ENCODE measurements at places on chromosomes 4 and X.

DNA sequence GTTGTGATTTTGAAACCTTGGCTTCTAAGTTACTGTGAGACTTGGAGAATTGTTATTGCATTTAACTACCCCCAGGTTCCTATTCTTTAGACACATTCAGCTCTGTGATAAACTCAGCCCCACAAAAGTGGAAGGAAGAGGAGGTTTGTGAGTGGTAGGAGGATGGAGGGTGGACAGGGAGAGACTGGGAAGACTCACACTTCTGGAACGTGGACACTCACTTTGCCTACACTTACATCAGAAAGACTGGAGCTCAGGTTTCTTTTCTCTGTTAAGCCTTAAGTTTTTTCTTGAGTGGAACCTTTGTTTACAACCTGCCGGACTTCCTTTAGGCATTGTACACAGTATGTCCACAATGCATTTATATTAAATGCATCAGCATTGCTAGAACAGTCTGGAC is 99.0 kb downstream of the AREG start:
- peak; percentile 67 for DNase-seq

DNA sequence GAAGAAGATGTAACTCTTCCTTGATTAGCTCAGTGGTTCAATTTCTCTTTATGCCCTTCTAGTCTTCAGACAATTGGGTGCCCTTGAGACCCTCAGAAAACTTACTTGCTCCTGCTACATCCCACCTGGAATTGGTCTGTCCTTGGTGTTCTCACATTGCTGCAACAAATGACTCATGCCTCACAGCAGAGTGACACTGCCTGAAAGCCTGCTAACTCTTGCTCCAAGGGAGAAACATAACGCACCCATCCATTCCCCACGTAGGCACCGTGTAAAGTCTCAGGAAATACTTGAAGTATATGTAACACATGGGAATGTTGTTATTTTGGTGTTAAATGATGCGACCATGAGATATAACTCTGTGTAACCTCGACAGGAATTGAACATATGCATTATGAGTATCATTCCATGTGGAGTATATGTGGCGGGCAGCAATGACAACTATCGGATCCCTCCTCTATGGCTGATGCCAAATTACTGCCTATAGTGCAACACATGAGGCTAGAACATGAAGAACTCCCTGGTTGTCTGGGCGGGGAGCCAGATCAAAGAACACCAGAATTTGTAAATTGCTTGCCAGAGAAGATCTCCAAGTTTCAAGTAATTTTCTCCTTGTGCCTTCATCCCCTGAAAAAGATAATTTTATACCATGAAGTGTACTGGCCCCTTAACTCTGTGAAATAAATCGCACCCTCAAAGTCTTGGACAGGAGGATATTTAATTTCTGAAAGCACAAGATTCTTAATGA is 231.3 kb upstream of the STK26 start:
- no peak for DNase-seq

- DNase-seq, result peak; percentile 8
Measured at GRCh38 chr4:54840992-54841768, 183.4 kb downstream of the KIT start.

DNA sequence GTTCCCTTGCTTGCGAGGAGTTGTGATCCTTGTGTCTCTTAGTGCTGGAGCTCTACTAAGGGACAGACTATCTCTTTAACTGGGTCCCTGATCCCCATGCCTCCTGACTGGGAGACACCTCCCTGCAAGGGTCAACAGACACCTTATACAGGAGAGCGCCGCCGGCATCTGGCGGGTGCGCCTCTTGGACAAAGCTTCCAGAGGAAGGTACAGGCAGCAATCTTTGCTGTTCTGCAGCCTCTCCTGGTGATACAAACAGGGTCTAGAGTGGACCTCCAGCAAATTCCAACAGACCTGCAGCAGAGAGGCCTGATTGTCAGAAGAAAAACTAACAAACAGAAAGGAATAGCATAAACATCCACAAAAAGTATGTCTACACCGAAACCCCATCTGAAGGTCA is 115.6 kb upstream of the ITM2A start:
- no peak for DNase-seq

DNA sequence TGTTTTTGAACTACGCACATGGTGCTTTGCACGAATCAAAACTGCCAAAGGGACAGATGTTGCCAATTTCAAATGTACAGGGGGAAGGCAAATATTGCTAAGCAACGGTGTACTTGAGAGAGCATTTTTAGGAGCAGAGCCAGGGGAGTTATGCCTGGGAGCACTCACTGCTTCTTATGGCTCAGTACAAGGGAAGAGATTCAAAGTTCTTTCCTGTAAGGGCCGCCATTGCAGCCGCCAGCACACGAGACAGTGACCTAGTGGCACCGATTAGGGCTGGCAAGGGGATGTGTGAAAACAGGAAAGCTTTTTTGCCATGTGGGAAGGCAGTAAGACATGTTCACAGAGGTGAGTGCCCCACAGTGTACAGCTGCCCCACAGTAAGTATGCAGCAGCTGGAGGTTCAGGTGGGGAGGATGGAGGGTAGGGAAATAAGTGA is 133.8 kb downstream of the AFF1 start:
- DNase-seq, result no peak

DNA sequence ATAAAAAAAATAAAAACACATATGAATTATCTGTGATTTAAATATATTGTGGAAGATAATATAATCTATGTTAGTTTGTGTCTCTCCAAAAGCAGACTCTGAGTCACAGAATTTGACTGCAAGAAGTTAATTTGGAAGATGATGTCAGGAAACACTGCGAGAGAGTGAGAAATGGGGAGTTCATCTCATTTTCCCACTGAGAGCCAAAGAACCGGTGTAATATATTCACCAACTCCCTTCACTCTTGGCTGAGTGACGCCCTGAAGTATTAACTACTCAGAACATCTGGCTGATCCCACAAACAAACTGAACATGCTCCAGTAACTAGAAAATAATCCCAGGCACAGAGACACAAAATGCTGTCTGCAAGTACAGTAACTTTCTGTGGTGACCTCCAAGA is 345.8 kb upstream of the SPANXN1 start:
- no peak for DNase-seq

DNA sequence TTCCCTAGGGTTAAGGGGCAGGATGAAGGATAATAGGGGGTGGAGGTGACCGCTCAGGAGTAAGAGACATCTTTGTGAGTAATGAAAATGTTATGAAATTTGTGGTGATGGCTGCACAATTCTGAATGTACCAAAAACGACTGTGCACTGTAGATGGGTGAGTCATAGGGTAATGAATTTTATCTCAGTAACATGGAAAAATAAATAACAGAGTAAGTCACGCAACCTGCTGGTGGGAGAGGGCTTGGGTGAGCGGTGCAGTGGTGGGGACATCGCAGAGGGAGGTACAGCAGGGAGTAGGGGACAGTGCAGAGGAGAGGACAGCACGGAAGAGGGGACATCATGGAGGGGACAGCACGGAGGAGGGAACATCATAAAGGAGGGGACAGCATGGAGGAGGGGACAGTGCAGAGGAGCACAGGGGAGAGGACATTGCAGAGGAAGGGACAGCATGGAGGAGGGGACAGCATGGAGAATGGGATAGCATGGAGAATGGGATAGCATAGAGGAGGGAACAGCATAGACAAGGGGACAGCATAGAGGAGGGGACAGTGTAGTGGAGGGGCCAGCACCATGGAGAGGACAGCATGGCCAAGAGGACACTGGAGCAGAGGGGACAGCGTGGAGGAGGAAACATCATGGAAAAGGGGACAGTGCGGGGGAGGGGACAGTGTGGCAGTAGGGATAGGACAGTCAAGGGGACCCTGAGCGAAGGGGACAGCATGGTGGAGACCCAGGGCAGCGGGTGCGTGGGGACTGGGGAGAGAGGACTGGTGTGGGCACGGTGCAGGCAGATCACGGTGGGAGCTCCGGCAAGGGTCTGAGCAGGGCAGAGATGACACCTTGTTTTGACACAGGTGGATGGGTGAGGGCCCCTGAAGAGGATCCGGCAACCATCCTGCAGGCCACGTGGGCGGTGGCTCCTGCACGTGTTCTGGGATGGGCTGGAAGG is 68.5 kb upstream of the MXD4 start:
- DNase-seq, result peak; percentile 78

GRCh38 chrX:40418813-40419195 is 162.0 kb upstream of the ATP6AP2 start:
- no peak for DNase-seq

- DNase-seq, result no peak
Measured at GRCh38 chr4:85812776-85813175, 337.8 kb downstream of the ARHGAP24 start.

GRCh38 chr4:127783026-127783769 is 1.1 kb downstream of the HSPA4L start:
- no peak for DNase-seq

DNA sequence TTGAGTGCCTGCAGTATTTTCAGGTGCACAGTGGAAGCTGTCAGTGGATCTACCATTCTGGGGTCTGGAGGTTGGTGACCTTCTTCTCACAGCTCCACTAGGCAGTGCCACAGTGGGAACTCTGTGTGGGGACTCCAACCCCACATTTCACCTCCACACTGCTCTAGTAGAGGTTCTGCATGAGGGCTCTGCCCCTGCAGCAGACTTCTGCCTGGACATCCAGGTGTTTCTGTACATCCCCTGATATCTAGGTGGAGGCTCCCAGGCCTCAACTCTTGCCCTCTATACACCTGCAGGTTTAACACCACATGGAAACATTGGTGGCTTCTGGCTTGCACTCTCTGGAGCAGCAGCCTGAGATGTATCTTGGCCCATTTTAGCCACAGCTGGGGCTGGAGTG is 17.0 kb upstream of the NELFA start:
- DNase-seq, result no peak

DNA sequence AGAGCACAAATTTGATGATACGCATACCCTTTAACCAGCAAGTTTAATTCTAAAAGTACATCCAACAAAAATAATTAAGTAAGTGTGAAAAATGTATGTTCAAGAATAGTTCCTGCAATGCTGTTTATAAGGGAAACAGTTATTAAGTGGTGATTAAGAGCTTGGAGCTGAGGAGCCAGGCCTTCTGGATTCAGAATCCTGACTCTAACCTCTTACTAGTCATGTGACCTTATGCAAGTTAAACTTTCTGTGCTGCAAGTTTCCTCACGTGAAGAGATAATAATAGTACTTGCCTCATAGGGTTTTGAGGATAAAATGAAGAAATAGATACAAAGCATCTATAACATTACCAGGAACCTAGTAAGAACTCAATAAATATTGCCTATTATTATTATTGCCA is 77.7 kb downstream of the FAM13A start:
- DNase-seq, result no peak

- no peak for DNase-seq
Measured at GRCh38 chrX:87392369-87392768, 125.2 kb upstream of the KLHL4 start.

GRCh38 chr4:82791179-82791578 is 7.4 kb downstream of the SCD5 start:
- no peak for DNase-seq

DNA sequence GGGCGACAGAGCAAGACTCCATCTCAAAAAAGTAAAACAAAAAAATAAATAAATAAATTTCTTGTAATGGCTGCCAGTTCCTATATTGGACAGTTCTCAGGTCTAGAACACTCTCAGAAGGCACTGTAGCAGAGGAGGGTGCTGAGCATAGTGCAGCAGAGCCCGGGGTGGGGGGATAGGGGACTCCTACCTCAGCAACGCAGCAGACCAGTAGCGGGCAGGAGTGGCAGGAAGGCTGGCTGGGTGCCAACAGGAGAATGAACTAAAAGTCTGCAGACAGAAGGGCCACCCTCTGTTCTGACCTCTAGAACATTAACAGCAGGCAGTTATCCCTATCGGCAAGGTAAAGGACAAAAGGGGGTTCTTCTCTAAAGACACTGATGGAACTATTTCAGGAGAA is 20.2 kb downstream of the PDK3 start:
- no peak for DNase-seq

- no peak for DNase-seq
Measured at GRCh38 chr4:8737601-8738279, 133.9 kb downstream of the HMX1 start.

GRCh38 chr4:121096629-121097028 is 24.3 kb upstream of the NDNF start:
- DNase-seq, result peak; percentile 25

DNA sequence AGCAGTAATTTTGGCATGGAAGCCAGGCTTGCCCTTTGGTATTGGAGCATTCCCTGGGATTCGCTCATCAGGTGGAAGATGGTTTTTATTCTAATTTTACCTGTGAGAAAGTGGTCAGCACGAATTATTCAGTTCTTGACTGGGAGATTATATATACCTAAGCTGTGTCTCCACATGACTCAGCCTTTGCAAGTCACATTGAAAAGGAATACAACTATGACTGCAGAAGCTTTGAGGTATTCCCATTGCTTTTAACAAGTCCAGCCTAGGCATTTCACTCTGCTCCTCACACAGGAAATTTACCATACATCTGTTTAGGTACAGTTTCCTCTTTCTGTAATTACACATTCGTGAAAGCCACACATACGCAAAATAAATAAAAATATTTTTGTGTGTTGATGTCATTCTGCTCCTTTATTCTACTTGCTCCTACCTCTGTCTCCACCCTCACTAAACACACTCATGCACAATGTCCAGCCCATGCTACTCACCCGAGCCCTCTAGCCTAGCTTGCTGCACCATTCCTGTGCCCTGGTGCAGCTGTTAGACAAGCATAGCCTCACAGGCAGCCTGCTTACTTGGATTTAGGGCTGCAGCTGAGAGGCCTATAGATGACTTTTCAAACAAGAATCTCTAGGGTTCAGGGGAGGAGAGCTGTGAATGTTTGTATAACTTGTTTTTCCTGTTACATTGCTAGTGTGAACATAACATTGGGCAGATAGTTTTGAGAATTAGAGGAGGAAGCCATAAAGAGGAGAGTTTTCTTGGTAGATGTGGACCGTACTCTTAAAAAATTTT is 504.4 kb upstream of the FAT1 start:
- DNase-seq, result no peak

DNA sequence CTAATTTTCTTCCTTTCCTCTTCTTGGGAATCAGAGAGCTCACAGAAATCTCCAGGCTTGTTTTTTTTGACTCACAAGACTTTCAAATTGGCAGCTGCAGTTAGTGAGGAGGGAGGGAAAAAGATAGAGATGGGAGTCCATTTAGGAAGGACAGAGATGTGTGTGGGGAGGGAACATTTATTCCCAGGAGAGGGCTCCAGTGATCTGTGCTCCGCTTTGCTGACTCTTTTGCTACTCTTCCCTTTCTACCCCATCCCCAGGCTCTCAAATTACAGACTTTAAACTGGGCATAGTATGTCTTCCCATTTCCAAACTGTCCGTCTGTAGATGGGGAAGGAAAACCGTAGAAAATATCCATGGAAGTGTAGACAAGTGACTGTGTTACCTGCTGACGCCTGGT is 39.1 kb upstream of the UCP1 start:
- DNase-seq, result no peak

- peak; percentile 50 for DNase-seq
Measured at GRCh38 chrX:66638591-66639500, at the start of gene EDA2R. Gene EDA2R (minus strand): TSS chrX:66639078. CDS start chrX:66616020, 23,058 bp downstream.
